Stimulated activated CD8-positive, alpha-beta memory T cell treated with anti-CD3 and anti-CD28 coated beads, Interleukin-7, amount 100 ng/mL, for 24 hours (primary cell): ENCODE measurements at places on chromosomes 3 and 15.
A peak's percentile ranks its signal among the peaks of the same experiment; 100 is the strongest.

GRCh38 chr3:59213860-59214259 lies 164.0 kb upstream of the CFAP20DC start:
- no peak for DNase-seq

DNA sequence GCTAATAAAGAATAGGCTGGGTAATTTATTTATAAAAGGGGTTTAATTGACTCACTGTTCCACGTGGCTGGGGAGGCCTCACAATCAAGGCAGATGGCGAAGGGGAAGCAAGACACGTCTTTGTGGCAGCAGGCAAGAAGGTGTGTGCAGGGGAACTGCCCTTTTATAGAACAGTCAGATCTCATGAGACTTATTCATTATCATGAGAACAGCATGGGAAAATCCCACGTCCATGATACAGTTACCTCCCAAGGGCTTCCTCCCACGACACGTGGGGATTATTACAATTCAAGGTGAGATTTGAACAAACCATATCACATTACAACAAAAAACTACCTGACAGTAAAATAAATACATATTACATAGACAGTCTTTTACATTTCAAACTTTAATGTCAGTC lies 414.9 kb downstream of the NAALADL2 start:
- DNase-seq: no peak

GRCh38 chr3:4756855-4757574 lies 222.2 kb upstream of the BHLHE40 start:
- no peak for DNase-seq

DNA sequence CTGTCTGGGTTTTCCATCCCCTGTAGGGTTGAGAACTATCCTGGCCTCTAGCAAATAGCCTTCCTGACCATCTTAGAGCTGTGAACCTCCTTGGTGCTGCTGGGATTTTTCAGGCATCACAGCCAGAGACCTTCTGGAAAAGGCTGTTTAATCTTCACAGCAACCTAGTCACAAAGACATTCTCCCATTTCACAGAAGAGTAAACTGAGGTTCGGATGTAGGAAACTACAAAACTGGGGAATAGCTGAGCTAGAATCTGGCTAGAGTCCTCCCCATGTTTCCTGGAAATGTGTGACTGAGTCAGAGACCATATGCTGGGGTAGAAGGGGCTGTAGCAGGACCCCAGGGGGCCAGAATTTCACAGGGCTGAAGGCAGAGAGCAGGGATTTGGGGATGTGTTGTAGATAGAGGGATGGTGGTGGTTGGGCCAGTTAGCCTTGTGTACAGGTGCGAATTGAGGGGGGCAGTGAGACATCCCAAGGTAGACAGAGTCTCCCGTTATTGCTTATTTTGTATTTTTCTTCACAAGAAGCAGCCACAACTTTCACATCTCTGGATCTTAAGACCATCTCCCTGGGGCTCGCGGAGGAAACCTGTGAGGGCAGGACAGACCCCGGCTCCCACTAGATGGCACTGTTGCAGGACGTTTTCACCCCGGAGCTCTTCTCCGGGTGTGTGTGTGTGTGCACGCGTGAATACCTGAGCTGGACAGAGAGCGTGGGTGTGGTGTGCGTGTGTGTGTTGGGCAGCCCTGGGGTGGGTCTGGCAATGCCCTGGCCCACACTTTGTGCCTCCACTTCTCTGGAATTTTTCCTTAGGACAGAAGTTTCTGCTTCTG lies 66.9 kb upstream of the PRR23C start:
- DNase-seq: peak; percentile 18

DNA sequence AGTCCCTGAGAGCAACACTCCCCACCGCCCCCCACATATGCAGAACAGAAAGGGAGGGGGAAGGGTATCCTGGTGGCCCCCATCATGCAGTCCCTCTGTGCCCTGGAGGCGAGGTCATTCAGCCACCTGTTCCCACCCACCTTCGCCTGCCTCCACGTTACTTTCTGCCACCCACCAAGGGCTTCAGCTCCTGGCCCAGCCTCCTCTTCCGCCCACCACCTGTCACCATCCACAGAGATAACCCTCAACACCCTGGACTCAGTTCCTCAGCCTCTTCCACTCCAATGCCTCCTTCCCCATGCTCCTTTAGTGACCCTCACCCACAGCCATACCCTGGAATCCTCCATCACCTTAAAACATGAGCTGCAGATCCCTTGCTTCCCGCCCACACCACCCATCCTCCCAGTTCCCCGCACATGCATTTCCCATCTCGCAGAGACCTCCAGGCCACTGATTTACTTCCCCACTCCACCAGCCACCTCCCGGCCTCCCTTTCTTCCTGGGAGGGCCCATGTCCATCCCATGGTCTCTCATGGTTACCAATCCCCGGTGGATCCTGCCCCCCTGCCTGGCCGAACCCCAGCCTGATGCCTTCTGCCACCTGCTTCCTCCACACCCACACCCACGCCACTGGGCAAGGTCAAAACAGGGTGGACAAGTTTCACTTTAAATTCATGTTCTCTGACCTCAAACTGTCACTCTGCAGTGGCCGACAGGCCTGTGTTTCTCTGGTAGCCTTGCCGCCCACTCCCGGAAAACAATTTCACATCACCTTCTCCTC lies 18.2 kb downstream of the HOMER2 start:
- no peak for DNase-seq

DNA sequence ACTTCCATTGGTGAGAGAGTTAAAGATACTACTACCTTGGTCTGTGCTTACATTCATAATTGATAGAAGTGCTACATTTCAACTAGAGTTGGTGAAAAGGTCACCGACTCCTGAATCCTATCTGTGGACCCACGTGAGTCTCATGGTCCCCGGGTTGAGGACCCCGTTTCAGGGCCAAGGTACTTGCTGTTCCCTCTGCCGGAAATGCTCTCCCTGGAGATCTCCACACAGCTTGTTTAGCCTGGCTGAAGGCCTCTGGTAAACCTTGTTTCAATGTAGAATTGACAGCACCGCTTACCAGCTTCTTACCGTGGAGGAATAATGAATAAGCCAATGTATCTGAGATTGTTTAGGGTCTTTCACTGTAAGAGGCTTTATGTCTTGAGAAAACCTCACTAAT lies 226.0 kb upstream of the GOLGA6L4 start:
- DNase-seq: no peak
